Activated CD4-positive, alpha-beta memory T cell treated with anti-CD3 and anti-CD28 coated beads, Interleukin-2, amount 10 ng/mL, durations not matched to agents 7 days and 5 days (primary cell): ENCODE measurements at places on chromosomes 6 and 20. TPM values are rescaled to one million over a fixed set of nuclear protein-coding genes. Genes with fewer than 3 reads are reported as not detected.

The OPRL1 gene
- total RNA-seq = 1.6 TPM

The VSX1 gene
- total RNA-seq = not detected

The TMEM14A gene
- total RNA-seq = 20.9 TPM

The EDN3 gene
- 0.25 TPM for total RNA-seq

The HLA-DMB gene
- total RNA-seq = 19.1 TPM

The SEL1L2 gene
- total RNA-seq = not detected

The OTOR gene
- total RNA-seq = not detected

The FAM209B gene
- 0.91 TPM for total RNA-seq

The LRFN2 gene
- total RNA-seq = 0.08 TPM

The HLA-DQB2 gene
- total RNA-seq = not detected

- no peak for DNase-seq
Observed at GRCh38 chr6:166656230-166657151, 29.4 kb upstream of the RPS6KA2 start.

- no peak for DNase-seq
Observed at GRCh38 chr6:37624606-37625574, 72.8 kb downstream of the MDGA1 start.

DNA sequence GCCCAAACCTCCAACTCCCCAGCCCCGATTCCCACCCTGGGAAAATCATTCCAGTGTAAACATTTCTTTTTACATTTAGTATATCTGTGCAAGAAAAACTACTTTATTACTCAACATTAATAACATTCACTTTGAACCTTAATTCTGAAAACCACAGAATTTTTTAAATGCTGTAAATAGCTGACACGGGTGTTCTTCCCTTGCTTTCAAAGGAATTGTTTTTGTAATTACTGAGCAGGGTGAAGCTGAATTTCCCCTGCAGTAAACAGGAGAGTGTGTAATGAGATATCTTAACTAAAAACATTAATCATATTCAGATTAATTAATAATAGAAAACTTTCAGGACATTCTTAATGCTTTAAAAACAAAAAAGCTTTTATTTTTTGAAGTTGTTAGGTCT is 99.3 kb upstream of the CITED2 start:
- no peak for DNase-seq

- DNase-seq = no peak
Observed at GRCh38 chr6:113416170-113416569, 441.0 kb upstream of the MARCKS start.

DNA sequence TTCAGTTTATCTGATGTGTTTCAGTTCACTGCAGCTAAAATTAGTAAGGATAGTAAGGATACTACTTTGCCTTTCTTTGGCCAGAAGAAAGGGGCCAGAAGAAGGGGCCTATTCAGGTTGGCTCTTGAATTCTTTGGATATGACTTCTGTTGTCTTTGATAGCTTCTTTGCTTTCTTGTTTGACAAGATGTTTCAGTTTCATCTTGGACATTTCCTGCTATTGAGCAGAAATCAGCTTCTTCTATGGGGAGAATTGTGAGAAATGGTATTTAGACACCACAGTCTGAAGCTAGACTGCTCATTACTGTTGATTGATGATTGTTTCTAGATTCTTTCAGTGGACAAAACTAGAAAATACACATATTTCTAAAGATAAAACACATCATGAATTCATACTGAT is 23.2 kb downstream of the L3MBTL3 start:
- no peak for DNase-seq

GRCh38 chr6:16594849-16595248 is 166.4 kb downstream of the ATXN1 start:
- no peak for DNase-seq

- no peak for DNase-seq
Observed at GRCh38 chr6:40573221-40573620, 13.9 kb downstream of the LRFN2 start.

DNA sequence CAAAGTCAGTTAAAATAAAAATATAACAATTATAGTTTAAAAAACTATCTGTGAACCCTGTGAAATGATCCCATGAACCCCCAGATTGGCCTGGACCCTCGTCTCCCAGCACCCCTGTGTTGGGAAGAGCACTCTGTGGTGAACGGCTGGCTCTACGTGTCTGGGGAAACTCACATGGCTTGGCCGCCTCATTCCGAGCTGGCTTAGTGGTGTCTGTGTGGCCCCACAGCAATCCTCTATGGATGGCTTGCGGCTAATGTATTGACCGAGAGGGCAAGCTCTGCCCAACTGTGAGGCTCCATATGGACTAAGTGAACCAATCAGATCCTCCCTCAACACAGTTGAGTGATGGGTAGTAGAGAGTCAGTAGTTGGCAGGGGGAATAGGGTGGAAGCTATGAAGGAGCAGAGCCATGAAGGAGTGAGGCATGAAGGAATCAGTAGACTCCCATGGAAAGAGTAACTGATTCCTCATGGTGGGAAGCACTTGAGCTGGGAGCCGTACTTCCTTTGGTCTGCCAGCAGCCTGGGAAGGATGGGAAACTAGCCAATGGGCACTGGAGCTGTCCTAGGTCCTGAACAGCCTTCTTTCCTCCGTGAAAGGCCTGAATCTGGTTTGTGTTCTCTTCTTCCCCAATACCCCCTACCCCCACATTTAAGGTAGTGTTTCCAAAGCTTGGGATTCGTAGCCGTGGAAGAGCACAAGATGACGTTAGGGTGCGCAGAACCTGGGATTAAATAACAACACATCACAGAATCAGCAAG is 21.6 kb upstream of the ZNF831 start:
- no peak for DNase-seq

GRCh38 chr6:139839506-139840156 is 465.2 kb upstream of the CITED2 start:
- DNase-seq = no peak

- no peak for DNase-seq
Observed at GRCh38 chr6:37860226-37860839, 40.8 kb downstream of the ZFAND3 start.

DNA sequence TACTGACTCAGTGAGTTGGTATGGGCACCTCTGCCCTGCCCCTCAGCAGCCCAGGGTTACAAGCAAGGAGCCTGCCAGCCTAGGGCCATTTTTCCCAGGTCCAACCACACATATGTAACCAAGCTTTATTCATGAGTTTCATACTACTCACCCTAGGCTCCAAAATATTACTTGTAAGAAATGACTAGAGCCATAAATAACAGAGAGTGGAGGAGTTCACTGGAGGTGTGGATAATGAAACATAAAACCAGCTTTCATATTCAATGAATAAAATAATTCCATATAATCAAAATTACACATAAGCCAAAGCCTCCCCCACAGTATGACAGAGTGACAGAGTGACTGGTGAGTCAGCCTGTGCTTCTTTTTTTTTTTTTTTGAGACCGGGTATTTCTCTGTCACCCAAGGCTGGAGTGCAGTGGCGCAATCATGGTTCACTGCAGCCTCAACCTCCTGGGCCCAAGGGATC is 229.8 kb upstream of the SASH1 start:
- DNase-seq = no peak

GRCh38 chr6:71114986-71115385 is 158.1 kb upstream of the B3GAT2 start:
- no peak for DNase-seq

- no peak for DNase-seq
Observed at GRCh38 chr20:50356525-50356885, 153.7 kb upstream of the PTPN1 start.

DNA sequence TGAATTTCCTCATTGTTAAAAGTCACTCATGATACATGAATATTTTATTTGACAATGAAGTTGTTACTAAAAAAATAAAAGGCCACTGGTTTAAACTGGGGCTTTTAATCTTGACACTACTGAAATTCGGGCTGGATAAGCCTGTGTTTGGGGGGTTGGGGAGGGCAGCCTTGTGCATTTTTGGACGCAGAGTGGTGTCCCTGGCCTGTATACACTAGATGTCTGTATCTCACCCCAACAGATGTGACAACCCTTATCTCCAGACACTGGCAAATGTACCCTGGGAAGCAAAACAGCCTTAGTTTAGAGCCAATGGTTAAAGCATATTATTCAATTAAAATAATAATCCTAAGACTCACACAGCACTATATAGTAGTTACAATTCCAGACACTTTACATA is 24.8 kb downstream of the MAN1A1 start:
- no peak for DNase-seq

GRCh38 chr20:32448306-32449056 is 90.3 kb downstream of the ASXL1 start:
- DNase-seq = no peak

DNA sequence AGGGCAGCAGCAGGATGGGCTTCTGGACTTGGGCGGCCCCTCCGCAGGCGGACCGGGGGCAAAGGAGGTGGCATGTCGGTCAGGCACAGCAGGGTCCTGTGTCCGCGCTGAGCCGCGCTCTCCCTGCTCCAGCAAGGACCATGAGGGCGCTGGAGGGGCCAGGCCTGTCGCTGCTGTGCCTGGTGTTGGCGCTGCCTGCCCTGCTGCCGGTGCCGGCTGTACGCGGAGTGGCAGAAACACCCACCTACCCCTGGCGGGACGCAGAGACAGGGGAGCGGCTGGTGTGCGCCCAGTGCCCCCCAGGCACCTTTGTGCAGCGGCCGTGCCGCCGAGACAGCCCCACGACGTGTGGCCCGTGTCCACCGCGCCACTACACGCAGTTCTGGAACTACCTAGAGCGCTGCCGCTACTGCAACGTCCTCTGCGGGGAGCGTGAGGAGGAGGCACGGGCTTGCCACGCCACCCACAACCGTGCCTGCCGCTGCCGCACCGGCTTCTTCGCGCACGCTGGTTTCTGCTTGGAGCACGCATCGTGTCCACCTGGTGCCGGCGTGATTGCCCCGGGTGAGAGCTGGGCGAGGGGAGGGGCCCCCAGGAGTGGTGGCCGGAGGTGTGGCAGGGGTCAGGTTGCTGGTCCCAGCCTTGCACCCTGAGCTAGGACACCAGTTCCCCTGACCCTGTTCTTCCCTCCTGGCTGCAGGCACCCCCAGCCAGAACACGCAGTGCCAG is at the start of gene TNFRSF6B:
Gene TNFRSF6B (plus strand): TSS at position 25 of the 729 bp plus-strand sequence. CDS start 116 bp downstream, at position 141.
- no peak for DNase-seq

- DNase-seq = peak; percentile 57
Observed at GRCh38 chr6:31826793-31827285, 699 bp upstream of the HSPA1B start.

DNA sequence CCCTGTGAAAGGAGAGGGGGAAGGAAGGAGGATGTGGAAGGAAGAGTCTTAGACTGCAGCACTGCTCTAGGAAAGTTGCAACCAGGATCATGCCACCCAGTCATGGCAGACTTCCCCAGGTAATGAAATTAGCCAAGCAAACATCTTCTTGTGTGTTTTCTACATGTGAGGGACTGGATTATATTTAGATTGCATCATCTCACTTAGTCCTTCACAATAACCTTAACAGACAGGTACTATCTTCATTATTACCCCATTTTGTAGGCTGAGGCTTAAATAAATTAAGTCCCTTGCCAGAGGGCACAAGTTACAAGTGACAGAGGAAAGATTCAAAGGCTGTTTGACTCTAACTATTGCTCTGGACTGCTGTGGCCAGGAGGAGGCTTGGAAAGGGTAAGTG is 9.7 kb upstream of the MAFB start:
- DNase-seq = no peak

DNA sequence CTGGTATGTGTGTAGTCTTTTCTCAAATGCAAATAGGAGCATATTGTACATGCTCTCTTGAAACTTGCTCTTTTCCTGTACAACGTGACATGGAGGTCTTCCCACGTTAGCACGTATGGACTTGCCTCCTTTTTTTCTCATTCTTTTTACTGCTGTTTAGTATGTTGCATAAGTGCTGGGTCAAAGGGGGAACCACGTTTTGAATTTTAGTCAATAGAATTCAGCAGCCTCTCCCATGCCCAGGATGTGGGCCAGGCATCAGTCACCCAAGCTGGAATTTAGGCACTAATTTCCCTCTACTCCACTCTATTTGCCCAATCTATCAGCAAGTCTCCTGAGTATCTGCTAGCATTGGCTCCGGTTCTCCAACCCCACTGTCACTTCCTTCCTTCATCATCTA is 41.5 kb upstream of the RNF24 start:
- no peak for DNase-seq

DNA sequence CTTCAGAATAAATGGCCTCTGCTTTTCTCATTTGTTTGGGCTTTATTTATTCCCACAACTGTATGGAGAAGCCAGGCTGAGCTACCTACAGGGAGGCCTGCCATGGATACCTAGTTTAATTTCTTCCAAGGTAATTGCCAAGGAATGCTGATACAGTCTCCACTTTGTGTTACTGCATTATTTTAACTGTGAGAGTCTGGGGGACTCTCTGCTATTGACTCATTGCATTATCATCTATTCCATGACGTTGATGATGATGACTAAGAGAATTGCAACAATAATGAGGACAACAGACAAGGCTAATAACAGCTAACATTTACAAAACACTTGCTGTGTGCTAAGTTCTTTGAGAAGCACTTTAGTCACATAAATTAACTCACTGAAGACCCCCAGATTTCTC is 88.3 kb upstream of the COL21A1 start:
- no peak for DNase-seq

DNA sequence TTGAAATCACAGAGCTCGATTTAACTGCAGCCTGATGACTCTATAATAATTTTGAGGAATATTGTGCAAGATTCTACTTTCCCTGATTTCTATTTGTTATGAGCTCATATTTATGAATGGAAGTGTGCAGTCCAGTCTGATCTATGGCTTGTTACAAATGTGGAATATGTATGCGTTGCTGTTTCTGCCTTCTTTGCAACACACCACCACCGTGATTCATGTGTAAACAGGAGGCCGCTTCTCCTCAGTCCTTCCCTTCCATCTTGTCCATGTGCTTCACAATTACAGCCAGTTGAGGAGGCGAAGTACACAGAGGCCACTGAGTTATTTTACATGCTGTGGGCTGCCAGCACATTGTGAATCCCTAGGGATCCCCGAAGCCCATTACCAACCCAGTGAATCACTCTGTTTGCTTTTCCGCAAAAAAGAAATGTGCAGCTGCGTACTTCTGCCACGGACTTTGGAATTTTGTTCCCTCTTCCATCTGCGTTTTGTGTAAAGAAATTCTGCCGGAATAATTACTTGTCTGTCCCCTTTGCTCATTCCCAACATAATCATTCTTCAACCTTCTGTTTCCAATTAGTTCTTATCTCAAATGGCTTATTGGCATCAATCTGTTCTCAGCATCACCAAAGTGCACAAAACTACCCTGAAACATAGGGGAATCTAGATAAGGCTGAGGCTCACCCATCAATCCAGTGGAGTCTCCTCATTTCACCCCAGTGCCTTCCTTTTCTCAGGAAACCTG is 551.6 kb upstream of the CITED2 start:
- no peak for DNase-seq

- DNase-seq = no peak
Observed at GRCh38 chr6:7060769-7061516, 46.8 kb upstream of the RREB1 start.

DNA sequence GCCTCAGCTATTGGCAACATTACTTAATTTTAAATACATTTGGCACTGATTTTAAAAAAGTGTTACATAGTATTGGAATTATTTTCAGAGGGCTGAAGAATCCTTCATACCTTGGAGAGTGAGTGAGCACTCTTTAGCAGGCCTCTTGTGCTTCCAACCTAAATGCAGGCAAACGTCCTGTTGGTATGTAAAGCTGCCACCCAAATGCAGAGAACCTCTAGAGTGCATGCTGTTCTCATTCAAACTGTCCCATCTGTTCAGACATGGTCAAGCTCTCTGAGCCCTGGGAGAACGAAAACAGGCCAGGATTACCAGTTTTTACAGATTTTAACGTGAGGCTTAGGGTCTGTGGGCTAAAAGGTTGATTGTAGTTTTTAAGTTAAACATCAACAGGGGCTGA is 378.0 kb upstream of the FLRT3 start:
- DNase-seq = no peak
